ENCODE measurements at places on chromosomes 1 and 21.

GRCh38 chr1:200343874-200344273, 66.0 kb downstream of the ZNF281 start:
- no peak for DNase-seq

DNA sequence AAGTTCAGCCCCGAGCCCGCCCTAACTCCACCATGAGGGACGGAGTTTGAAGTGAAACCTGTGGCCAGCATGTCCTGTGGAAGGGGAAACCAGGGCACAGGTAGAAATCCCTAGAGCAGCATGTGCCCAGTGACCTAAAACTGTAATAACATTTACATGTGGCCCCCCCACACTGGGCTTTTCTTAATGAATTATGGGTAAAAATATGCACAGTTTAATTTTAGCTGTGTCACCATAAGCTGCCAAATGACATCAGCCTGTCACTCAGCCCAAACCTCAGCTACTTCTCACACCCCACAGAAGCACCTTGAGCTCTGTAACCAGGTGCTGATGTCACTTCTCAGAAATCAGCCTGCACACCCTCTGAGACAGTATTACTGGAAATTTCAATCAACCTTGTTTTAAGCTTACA, 50.0 kb upstream of the SLC19A1 start:
- no peak for DNase-seq

GRCh38 chr1:26900815-26901511, 696 bp upstream of the GPATCH3 start:
- no peak for DNase-seq

GRCh38 chr1:197598935-197599334, 176.3 kb downstream of the DENND1B start:
- DNase-seq: no peak

DNA sequence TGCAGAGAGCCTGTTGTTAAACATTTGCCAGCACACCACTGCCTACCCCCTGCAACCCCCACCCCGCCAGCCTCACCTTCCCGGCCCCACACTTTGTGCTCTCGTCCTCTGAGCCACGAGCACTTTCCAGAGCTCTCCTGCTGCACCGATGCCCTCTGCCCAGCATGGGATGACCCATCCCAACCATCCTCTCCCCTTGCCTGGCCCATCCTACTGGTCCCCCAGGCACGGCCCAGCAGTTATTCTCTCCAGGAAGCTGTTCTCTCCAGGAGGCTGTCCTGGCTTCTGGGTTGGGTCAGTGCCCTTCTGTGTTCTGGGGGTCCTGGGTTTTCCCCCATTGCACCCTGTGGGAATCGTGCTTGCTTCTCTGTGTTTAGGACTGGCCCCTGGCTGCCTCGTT, 60.1 kb upstream of the ABCG1 start:
- no peak for DNase-seq

DNA sequence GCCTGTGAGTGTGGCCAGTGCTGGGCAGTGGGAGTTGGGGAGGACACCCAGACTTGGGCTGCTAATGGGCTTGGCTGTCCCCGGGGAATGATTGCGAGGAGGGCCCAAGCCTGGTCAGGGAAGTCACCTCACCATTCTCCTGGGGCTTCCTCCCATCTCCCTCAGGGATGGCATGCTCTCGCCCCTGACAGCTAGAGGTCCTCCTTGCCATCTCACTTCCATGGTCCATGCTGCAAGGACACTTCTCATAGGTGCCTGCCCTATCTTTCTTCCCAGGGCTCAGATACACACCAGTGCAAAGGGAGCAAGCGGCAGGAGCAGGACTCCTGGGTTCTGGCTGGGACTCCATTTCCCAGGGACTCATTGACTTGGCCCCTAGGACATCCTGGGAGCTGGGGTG, 4.1 kb downstream of the NTRK1 start:
- DNase-seq: no peak

DNA sequence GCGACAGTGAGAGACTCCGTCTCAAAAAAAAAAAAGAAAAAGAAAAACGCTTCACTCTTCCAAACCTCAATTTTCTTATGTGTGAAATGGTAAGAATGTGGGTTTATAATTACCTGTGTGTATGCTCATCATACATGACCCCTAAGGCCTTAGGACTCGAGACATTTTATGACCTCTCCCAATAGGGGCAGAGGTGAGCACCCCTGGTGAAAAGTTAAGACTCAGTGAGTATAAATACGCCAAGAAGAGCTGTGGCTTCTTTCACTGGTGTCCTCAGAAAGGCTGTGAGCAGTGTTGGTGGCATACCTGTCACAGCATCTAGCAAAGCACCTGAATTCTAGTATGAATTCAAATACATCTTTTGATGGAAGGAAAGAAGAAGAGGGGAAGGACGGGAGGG, 7.8 kb upstream of the FCMR start:
- no peak for DNase-seq
